ENCODE measurements at places on chromosomes 6 and 20.

GRCh38 chr6:8499540-8499939 lies 64.2 kb upstream of the SLC35B3 start:
- H3K27ac ChIP-seq: no peak overlapping the region
- H3K36me3 ChIP-seq: no peaks in the 10 kb centered on the region
- H3K4me3 ChIP-seq: no peak overlapping the region

DNA sequence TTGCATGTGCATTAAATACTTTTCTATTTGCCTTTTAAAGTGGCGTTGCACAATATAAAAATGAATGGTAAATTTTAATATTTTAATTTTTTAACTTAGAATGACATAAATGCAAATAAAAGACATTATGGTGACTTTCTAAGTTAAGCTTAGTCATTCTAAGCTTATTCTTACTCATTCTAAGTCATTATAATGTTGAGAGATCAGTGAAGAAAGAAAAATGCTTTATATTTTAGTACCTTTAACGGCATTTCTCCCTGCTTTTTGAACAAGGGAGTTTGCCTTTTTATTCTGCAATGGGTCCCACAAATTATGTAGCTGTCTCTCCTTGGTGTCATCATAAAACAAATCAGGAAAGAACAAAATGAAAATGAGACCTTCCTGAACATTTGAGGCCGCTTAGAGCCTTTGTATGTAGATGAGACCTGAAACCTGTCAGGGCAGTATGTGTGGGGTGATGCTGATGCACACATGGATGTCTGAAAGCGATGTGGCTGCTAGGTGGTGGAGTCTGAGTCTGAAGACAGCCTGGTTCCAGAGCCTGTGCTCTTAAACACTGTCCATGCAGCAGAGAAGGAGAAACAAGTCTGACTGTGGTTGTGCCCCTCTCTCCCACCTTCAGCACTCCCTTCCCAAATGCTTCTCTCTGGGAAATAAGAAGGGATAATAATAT lies 158.0 kb downstream of the PHF3 start:
- H3K4me1 ChIP-seq: no peaks in the 10 kb centered on the region
- no peak overlapping the region for H3K4me3 ChIP-seq
- no peak overlapping the region for H3K27ac ChIP-seq
- DNase-seq: no peak

- peaks cover 24% of the 10 kb centered on the region for H3K4me1 ChIP-seq
- no peak overlapping the region for H3K27ac ChIP-seq
- no peak for DNase-seq
- no peaks in the 10 kb centered on the region for H3K36me3 ChIP-seq
Observed at GRCh38 chr6:87214831-87215230, 59.5 kb downstream of the ZNF292 start.

DNA sequence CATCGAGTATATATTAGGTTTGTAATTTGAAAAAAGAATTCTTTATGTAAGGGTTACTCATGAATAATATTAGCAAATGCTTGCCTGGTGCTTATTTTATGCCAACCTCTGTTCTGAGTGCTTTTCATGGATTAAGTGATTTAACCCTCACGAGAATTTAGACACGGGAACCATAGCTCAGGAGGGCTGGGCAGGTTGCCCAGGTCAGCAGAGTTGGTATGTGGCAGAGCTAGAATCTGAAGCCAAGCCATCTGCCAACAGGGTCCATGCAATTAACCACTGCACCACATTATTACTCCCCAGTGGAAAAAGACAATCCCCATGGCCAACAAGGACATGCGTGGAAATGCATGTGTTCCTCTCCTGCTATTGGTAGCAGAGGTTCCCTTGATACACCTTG lies 345.6 kb downstream of the CDC5L start:
- H3K36me3 ChIP-seq: no peaks in the 10 kb centered on the region
- DNase-seq: no peak
- H3K27me3 ChIP-seq: no peaks in the 10 kb centered on the region
- peaks cover 9% of the 10 kb centered on the region for H3K4me1 ChIP-seq

DNA sequence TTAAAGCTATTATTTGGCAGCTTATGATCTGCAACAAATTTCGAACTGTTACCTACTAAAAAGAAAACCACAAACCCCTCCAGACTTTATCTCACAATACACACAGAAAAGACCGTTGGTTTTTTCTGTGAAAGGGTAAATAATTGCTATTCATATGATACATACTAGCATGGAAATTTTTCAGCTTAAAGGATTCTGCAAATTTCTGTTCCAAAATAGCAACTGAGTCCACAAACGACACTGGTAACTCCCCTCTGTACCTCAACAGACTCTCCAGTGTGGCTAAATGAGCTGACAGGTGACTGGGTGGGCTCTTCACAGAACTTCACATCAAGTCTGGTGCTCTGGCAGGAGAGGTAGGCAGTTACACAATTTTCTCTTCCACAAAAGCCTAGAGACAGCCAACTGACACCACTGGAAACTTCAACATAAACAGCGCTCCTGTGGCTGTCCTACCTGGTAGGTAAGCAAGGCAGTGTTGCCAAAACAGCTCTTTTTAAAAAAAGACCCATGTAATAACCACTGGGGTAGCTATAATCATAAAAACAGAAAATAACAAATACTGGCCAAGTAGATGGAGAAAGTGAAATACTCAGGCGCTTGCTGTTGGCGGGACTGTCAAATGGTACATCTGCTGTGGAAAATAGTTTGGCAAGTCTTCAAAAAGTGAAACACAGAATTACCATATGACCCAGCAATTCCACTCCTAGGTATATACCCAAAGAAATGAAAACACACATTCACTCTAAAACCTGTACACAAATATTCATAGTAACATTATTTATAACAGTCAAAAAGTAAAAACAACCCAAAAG lies 37.8 kb downstream of the ELOVL5 start:
- no peaks in the 10 kb centered on the region for H3K27me3 ChIP-seq
- no peak overlapping the region for H3K27ac ChIP-seq
- no peaks in the 10 kb centered on the region for H3K36me3 ChIP-seq

Data from tibial artery (tissue), 4 donors.